ENCODE measurements at places on chromosomes 6 and 20. TPM values are rescaled to one million over a fixed set of nuclear protein-coding genes. Genes with fewer than 3 reads are reported as not detected.

EPPIN gene
- not detected for total RNA-seq

BNIP5 gene
- total RNA-seq = not detected

UNC5CL gene
- total RNA-seq = not detected

CCM2L gene
- total RNA-seq = 13.1 TPM

DLK2 gene
- 0.09 TPM for total RNA-seq

Data from endothelial cell of coronary artery (primary cell).